ENCODE measurements at places on chromosomes 11 and 22.

GRCh38 chr11:111362887-111363411 is 16.1 kb downstream of the POU2AF1 start:
- no peak for DNase-seq

DNA sequence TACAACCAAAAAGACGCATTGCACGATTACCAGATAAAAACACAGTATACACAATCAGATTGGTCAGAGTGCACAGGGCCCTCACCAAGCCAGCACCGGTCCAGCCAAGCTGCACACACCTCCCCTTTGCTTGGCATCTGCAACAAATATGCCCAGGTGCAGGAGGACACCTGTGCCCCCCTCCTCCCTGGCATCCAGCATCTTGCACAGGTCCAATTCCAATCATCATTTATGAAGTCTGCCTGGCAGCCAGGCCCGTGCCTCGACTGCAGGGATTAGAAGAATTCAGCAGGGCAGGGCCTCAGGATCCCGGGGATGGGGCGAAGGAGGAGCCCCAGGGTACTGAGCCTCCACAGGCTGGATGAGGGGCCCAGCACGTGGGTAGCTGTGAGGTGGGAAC is 302.1 kb downstream of the CTTN start:
- no peak for DNase-seq

GRCh38 chr11:111942829-111943228 is 5.7 kb downstream of the DIXDC1 start:
- DNase-seq: no peak

DNA sequence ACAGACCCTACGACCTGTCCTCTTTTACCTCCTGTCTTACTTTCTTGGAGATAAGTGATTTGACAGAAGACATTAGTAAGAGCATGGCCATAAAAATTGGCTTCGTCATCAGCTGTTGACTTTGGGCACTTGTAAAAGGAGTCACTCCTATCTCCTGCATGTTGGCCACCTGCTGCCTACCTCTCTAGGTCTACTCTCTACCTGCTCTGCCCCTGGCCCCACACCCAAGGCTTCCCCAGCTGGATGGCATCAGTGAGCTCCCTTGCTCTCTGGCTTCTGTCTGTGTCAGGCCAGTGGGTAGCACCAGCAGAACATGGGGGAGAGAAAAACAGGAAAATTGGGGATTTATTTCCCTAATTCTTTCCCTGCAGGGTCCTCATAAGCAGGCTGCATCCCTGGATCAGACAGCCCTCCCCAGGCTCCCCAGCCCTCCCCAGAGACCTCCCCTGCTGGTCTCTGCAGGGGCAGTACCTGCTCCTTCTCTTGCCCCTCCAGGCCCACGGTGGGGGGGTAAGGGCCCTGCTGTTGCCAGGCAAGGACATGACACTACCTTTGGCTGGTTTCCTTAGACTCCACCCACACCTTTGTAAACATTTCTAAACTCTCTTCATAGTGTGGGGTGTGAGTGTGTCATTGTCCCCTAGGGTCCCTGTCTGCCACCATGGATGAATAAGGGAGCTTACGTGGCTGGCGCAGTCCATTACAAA is 157.0 kb upstream of the NECTIN1 start:
- no peak for DNase-seq

DNA sequence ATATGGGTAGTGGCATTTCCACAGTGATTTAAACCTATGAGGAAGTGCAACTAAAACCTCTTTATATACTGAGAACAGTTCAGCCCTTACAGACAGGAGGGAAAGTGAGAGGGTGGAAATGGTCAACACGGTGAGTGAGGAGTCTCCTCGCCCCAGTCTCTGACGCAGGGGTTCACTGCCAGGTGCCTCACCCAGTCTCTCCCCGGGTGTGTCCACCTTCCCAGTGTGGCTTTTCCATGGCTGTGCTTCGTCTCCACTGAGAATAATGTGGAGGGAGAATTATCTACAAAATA is 116.6 kb upstream of the TOP3B start:
- DNase-seq: no peak

DNA sequence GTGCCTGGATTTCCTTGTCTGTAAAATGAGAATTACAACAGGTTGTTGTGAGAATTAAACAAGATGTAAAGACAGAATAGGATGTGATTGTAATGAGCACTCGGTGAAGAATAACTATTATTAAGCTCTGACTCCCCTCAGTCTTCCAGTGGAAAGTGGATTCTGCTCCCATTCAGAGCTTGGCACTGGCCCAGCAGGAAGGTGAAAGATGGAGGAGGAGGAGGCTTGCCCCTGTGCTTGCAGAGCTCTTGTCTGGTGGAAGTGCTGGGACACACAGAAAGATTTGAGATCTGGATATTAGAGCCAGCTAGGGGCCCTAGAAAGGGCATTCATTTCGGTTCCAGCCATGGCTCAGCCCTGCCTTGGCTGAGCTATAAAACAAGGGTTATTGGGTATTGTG is 28.2 kb downstream of the PHLDB1 start:
- no peak for DNase-seq

DNA sequence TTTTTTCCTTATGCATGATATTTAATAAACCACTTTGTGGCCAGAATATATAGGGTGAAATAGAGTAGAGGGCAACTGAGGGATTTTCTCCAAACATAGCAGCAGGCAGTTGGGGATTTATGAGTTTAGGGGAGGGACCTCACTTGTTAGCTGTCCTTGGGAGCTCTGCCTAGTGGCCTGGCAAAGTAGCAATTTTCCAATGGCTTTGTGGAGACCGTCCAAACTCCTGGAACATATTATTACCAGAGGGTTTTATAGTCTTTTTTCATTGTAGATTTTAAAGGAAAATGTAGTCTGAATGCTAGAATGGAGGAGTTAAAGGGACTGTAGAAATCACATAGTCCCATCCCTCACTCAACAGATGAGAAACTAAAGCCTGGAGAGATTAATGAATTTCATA is 32.3 kb downstream of the AMOTL1 start:
- no peak for DNase-seq

- no peak for DNase-seq
Measured at GRCh38 chr11:13289081-13289480, 11.5 kb downstream of the BMAL1 start.

All from activated CD8-positive, alpha-beta memory T cell treated with anti-CD3 and anti-CD28 coated beads for 1 hour (primary cell).